ENCODE measurements at places on chromosomes 2 and 18.
A peak's percentile ranks its signal among the peaks of the same experiment; 100 is the strongest.

DNA sequence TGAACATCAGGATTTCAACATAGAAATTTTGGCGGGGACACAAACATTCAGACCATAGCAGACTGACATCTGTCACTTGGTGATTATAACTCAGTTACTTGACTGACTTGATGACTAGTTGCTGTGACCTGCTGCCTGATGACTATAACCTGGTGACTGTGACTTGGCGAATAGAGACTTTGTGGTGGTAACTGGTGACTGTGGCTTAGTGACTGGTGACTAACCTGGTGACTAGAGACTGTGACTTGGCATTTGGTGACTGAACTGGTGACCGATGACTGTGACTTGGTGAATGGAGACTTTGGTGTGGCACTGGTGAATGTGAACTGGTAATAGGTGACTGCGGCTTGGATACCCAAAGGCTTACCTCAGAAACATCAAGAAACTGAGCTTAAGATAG, 563.1 kb upstream of the FAM98A start:
- no peak for DNase-seq

DNA sequence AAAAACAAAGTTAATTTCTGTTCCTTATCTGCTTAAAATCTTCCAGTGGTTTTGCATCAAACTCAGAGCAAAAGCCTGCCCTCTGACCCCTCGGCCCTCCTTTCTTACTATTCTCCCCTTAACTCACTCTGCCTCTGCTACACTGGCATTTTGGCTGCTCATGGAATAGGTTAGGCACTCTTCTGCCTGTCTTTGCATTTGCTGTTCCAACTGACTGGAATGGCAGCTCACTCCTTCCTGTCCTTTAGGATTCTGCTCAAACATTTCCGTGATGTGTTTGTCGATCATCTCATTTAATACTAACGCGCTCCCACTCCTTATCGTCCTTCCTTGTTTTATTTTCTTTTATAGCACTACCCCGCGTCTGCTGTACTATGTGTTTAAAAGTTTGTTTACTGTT, 815 bp downstream of the CEBPZ start:
- DNase-seq = no peak

- no peak for DNase-seq
Observed at GRCh38 chr18:48619016-48619415, 80.2 kb downstream of the CTIF start.

DNA sequence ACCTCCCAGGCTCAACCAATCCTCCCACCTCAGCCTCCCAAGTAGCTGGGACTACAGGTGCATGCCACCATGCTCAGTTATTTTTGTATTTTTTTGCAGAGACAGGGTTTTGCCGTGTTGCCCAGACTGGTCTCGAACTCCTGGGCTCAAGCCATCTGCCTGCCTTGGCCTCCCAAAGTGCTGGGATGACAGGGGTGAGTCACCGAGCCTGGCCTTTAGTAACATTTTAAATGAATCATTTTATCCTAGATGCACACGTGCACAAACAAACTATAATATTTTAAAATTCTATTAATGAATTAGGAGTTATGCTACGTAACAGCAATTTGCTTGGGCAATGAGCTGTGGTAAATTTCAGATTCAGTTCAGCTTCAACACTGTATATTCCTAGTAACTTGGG, 862.5 kb upstream of the ID2 start:
- DNase-seq = no peak

GRCh38 chr2:167293172-167293781, 405.0 kb downstream of the XIRP2 start:
- no peak for DNase-seq

GRCh38 chr18:46477425-46478011, 179.5 kb downstream of the LOXHD1 start:
- no peak for DNase-seq

DNA sequence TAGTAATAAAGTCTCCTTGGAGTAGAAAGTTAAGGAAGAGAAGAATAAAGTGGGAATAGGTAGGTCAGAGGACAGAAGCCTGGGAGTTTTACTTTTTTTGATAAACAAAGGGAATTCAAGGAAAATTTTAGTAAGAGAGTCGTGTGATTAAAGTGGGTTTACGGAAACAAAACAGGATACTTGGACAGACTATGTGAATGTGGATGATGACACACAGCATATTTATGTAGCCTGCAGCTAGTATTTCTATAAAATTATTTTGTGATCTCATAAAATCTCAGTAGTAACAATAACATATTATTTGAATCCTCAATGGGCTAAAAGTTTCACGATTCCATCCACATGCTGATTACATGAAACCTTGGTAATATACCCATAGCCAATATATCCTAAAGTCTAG, 450.7 kb upstream of the PIK3C3 start:
- no peak for DNase-seq

GRCh38 chr2:69998761-69999160, 37.3 kb upstream of the ASPRV1 start:
- DNase-seq = no peak

- no peak for DNase-seq
Observed at GRCh38 chr2:100060875-100061274, 81.5 kb downstream of the AFF3 start.

- no peak for DNase-seq
Observed at GRCh38 chr18:6820314-6820713, 90.8 kb downstream of the ARHGAP28 start.

GRCh38 chr2:20349513-20349921, 1.1 kb downstream of the PUM2 start:
- DNase-seq = no peak

DNA sequence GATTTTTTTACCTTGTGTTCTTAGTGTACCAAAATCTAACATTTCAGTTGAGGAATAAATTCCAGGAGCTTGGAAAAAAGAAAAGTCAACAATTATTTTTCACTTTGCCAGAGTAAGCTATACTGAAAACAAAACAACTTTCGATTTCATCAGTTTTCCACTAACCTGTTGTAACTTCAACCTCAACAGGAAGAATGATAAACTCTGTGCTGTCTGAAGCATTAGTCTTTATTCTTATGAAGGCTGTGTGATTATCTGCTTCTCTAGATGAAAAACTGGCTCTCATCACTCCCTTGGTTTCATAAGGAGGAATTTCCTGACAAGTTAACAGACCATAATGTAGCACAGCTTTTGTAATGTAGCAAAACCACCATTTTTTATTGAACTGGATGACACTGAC, 121.2 kb downstream of the ZAP70 start:
- DNase-seq = no peak

DNA sequence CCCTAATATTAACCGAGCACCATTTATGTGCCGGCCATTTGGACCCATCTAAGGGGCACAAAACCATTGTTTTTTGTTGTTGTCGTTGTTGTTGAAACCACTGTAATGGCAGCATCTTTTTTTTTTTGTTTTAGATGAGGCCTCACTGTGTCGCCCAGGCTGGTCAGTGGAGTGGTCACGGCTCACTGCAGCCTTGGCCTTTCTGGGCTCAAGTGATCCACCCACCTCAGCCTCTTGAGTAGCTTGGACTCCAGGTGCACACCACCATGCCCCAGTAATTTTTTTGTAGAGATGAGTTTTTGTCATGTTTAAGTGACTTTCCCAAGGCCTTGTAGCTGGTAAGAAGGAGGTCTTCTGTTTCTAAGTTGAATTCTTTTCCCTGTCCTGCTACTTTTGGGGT, 33.0 kb downstream of the ASAP2 start:
- no peak for DNase-seq

- DNase-seq = no peak
Observed at GRCh38 chr2:136322428-136322827, 204.5 kb upstream of the CXCR4 start.

DNA sequence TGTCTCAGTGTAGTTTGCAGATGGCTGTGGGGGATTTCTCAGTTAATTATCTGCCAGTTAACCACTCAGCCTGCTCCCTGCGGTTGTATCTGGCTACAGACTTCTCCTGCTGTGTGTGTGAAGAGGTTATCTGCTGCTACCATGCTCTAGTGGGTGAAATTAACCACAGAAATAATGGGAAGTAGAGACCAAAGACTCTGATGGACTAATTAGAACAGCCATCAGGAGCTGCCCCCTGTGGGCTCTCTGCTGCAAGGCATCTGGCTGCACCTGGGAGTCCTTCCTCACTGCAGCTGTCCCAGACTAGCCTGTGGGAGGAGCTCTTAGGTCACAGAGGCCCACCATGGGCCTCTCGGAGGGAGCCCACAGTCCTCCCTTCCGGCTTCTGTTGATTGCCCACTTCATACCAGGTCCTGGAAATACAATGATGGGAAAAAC, 66.6 kb downstream of the CTIF start:
- DNase-seq = no peak

GRCh38 chr2:165796819-165797530, 2.9 kb upstream of the GALNT3 start:
- no peak for DNase-seq

DNA sequence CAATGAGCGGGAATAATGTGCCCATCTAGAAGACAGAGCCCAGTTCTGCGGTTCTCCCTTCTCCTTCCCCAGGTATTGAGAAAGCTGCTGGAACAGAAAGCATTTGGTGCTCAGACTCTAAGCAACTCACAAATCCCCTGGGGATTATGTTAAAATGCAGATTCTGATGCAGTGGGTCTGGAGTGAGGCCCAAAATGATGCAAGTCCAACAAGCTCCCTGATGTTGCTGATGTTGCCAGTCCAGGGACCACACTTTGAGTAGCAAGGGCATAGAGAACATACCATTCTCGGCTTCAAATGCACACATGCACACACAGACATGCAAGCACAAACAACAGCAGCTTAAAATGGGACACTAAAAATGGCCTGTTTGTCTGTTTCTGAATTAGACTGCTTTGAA, 274.8 kb upstream of the NCKAP5 start:
- no peak for DNase-seq

- no peak for DNase-seq
Observed at GRCh38 chr18:22566703-22567420, 149.1 kb upstream of the CTAGE1 start.

DNA sequence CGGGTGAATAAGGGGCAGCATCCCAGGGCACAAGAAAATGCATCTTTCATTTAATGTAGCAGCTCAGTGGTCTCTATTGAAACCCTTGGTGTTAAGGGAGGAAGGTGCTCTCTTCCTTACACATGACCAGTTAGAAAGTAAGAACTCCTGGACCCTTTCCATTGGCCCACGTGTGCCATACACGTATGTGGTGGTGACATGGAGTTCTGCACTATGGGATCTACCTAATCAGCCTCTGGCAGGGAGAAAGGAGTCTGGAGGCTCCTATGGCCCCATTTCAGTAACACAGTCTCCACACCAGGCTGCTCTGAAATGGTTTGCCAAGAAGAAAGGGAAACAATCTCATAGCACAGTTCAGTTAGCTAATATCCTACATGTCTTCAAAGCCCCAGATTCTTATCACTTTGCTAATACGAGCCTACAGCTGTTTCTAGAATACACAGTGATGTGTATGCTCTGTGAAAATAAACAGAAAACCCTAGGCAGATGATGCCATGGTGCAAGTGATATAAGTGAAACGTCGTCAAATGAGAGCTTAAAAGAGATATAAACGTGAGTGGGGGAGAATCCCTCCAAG, 7.0 kb downstream of the EFEMP1 start:
- no peak for DNase-seq

- DNase-seq = no peak
Observed at GRCh38 chr2:232447638-232448303, 8.2 kb upstream of the ALPI start.

DNA sequence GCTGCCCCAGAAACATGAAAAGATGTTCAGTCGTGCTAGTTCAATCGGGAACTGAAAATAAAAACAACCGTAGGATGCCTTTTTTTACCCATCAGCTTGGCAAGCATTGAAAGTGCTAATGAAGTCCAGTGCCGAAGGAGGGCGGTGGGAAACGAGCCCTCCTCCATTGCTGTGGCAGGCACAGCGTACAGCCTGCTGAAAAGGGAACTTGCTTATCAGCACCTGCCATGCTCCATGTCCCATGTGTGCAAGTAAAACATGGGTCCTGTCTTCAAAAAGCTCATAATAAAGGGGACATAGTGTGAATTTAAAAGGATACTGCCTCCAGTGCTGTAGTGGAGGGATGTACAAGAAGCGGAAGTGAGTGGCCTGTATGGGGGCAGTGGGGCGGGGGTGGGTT, 82.4 kb downstream of the ARMC9 start:
- no peak for DNase-seq

- no peak for DNase-seq
Observed at GRCh38 chr18:13353084-13353823, 134.7 kb downstream of the LDLRAD4 start.

DNA sequence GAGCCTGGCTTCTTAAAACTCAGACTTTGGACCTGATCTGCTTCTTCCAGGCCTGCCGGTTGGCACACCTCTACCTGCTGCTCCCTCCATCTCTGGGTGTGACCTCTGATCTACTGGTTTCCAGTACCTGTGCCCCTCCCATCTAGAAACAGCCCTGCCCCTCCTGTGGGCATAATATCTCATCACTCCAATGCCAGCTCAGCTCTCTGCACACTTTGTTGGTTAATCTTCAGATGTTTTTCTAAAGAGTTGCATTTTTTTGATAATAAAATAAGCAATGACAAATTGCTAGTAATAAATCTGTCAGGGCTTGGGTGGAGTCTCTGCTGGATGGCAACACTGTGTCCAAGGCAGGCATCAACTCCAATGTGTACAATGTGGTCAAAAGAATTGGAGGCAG, 89.6 kb upstream of the PPP1CB start:
- peak; percentile 26 for DNase-seq

DNA sequence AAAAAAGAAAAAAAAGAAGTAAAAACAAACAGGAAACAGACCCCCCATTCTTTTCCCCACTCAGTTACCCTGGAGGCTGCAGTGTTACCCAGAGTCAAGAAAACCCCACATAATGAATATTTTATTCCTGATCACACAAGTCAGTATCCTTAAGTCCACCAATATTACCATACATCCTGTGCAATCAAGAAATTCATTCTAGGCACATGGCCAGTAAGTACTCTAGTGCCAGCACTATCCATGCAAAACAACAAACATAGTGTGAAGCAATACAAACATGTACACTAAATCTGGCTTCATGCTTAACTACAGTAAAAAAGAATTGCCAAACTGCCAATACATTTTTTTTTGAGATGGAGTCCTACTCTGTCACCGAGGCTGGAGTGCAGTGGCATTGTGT, 111.6 kb downstream of the FAM168B start:
- DNase-seq = no peak

- DNase-seq = no peak
Observed at GRCh38 chr2:142033393-142033792, 97.4 kb downstream of the LRP1B start.

- DNase-seq = no peak
Observed at GRCh38 chr2:8822218-8822617, 15.2 kb downstream of the KIDINS220 start.

GRCh38 chr2:232308986-232309385, 69.6 kb upstream of the ALPP start:
- no peak for DNase-seq

GRCh38 chr2:113277474-113278072, 1.1 kb downstream of the PAX8 start:
- DNase-seq = no peak

- DNase-seq = no peak
Observed at GRCh38 chr2:22518641-22519040, 866.3 kb upstream of the KLHL29 start.

DNA sequence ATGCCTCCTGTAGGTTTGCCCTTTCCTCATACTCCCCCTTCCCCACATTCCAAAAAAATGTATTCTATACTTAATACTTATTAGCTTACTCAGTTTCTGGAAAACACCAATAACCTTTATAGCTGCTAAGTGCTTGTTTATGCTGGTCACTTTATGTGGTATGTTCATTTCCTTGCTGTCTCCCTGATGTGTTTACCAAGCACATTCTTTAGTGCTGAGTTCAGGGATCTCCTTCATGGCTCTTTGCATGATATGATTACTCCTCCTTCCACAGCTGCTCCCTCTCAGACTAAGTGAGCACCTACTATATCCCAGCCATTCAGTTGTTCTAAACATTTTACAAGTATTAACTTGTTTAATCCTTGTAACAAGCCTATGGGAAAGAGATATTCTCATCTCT, 698.3 kb upstream of the FANCL start:
- DNase-seq = no peak

All from ovary (tissue), 10 donors.